ENCODE measurements at places on chromosomes 6 and 20.

- no peak for DNase-seq
These were observed 438.4 kb upstream of the SPTLC3 start for GRCh38 chr20:12570371-12570770.

- DNase-seq = no peak
These were observed 96.1 kb downstream of the PAK5 start for GRCh38 chr20:9742821-9743220.

DNA sequence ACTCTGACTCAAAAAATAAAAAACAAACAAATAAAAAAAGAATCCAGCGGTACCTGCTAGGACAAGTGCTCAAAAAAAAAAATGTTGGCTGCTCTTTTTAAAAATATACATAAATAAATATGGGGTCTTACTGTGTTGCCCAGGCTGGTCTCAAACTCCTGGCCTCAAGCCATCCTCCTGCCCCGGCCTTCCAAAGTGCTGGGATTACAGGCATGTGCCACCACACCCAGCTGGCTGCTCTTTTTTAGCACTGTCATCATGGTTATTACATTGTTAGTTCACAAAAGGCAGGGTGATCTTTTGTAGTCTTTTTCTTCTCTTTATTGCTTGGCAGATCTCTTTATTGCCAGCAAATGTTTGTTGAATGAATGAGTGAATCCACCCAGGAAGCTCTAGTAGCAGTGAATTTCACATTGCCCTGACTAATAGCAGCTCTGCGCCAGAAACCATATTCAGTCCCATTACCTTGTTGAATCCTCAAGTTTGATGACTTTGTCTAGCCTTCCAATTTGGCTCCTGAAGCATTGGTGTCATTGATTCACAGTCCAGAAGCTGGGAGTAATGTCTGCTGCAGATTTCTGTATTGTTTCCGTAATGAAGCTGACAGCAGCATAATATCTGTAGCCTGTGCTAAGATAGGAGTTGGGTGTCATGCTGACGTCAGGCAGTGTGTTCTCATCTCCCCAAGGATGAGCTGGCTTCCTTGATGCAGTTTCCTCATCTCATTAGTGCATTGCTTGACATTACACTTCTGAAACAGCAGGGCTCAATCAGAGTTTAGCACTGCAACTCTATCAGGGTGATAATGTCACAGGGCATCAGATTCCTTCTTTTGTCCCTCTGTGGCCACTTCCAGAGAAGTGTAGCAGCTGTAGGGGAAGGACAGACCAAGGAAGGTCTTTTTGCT, 84.9 kb upstream of the TGM3 start:
- no peak for DNase-seq

DNA sequence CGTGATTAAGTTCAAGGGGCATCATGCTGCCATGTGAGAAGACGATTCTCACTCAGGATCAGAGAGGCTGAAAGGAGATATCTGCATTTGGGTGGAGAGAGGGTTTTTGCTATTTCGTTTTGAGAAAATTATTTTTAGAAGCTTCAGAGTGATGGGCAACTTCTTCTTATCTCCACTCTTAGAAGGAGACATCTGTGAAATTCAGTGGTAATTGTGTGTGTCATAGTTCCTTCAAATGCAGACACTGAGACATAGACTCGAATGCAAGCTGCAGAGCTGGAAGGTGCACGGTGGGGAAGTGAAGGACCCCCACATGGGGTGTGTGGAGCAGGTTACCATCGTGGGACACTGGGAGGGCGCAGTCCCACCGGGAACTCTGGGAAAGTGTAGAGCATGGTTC, 116.8 kb downstream of the PRND start:
- DNase-seq = no peak

DNA sequence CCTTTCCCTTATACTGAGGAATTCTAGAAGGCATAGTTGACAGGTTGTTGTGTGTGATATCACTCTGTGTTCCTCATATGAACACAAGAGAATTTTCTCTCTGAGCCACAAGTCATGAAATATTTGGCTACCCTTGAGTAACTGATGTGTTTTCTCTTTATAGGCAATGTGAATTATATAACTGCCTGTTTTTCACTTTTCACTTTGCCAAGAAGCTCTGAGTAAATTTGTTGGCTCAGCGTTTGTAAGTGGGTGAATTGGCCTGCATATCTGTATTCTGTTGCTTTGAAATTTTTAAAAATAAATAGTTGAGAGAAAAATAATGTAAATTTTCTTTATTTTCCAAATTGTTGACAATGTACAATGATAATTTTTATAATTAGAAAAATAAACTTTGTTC, 5.2 kb upstream of the BTBD9 start:
- DNase-seq = no peak

DNA sequence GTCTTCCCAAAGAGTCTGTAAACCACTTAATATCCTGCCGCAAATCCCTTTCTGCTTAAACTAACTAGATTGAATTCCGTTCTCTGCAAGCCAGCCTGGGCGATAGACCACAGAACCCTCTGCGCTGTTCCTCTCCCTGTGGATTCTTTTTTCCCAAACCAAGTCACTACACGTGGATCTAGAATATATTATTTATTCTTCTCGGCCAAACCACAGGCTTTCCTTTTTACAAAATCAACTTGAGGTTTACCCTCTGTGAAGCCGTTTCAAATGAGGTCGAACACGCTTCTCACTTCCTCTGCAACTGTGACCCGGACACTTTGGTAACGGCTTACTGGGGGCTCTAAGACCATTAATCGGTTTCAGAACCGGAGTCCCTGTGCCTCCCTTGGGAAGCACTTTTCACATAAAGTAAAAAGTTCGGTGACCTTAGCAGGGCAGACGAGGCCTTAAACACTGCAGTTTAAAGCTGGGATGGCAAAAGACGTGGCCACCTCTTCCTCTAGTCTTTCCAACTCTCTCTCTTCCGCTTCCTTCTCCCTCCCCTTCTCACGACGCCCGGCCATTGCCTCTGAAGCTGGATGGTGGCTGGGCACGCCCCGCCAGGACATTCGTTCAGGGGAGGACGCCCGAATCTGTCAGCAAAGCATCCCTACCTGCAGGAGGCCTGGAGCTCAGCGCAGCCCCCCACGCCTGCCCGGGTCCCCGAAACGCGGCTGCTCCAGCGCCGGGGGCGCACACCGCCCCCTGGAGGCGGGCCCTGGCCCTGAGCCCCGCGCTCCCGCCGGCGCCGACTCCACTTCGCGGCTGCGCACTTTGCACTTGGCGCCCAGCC, 55.0 kb upstream of the FOXC1 start:
- DNase-seq = peak; percentile 65

DNA sequence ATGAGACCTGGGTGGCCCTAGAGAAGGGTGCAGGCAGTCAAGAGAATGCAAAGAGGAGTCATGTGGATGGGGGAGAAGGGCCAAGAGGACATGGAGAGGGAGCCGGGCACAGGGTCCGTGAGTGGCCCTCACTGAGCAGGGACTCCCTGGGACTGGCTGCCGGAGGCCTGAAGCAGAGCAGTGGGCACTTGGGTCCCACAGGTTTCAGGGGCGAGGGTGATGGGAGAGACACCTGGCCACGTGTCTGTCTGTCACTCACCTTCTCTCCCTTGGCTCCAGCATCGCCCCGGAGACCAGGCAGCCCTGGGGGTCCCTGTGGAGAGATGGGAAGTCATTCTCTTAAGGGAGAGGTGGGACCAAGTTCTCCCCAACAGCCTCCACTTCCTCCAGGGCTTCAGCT, 25.5 kb downstream of the COL11A2 start:
- no peak for DNase-seq

DNA sequence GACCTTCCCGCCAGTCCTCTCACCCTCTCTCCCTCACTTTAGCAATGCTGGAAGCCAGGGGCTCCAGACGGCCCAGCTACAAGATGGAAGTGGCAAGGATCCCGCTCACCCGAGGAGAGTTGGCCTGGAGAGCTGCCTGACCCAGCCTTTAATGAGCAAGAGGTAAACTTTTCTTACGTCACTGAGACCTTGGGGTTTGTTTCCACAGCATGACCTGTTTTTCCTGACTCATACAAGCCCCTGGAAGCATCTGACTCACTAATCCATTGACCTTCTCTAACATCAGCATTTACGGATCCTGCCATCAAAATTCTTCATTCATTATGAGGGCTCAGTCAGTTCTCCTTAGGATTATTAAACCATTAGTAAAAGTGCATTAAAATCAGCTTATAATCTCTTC, 120.4 kb downstream of the MYLK4 start:
- no peak for DNase-seq

Measured in activated CD4-positive, alpha-beta T cell treated with anti-CD3 and anti-CD28 coated beads, Interleukin-10, Interleukin-2, amounts not matched to agents 100 ng/mL and 50 ng/mL, durations not matched to agents 16 hours and 8 hours (primary cell).